Fibroblast of pulmonary artery (primary cell): ENCODE measurements at places on chromosomes 1 and 21.
A peak's percentile ranks its signal among the peaks of the same experiment; 100 is the strongest.

GRCh38 chr21:33418691-33419090 lies 15.5 kb downstream of the IFNGR2 start:
- peak; percentile 39 for DNase-seq

DNA sequence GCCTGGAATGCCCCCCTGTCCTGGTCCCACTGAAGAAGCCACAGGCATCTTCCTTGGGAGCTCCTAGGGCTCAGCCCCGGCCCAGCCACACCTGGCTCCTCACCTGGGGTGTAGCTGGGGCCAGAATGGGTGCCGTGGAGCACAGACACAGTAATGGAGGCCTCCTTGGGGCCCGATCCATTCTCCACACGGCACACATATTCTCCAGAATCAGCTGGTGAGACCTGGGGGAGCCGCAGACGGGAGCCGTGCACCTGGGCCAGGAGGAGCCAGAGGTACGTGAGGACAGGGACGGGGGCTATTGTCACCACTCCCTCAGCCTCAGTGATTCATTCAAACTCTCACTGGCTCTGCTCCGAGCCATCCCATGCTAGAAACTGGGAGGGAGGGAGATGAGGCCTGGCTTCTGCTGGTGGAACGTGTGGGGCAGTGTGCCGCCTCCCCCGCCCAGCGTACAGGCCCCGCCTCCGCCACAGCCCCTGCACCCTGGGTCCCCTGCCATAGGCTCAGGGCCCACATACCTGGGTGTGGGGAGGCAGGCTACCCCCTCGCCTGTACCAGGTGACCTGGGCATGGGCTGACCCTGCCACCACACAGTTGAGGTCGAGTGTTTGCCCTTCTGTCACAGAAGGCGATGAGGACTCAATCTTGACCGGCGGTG lies 42.2 kb downstream of the LDLRAD2 start:
- no peak for DNase-seq

- no peak for DNase-seq
Measured at GRCh38 chr1:231260351-231260750, 19.3 kb downstream of the GNPAT start.

DNA sequence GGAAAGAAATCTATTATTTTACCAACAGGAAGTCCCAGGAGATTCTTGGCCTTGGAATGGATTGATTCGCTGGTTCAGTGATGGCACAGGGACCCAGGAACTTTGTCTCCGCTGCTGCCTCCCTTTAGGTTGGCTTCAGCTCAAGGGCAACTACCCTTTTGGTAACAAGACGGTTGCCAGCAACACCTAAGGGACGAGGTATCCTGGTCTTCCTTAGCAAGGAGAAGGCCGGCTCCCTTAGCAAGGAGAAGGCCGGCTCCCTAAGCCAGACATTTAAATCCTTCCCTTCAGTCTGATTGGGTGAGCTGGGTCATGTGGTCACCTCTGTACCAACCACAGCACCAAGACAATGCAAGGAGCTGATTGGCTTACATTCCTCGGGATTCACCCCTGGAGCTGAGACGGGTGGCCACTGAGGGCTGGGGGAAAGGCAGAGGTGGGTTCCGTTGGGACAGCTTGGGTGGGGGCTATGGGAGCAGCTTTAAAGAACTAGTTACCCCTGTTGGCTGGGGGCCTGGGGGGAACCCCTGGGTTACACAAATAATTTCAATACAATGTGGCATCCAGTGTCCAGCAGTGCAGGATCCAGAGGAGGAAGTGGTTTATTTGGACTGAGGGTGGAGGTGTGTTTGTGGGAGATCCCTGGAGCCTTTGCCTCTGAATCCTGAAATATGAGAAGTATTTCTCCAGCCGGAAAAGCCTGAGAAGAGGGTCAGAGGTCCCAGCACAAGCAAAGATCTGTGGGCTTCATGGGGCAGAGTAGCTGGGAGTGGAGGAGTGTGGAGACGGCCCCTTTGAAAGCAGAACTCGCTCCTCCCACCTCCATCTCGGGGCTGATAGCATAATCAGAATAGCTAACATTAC lies 20.7 kb upstream of the CLIC4 start:
- peak; percentile 82 for DNase-seq

DNA sequence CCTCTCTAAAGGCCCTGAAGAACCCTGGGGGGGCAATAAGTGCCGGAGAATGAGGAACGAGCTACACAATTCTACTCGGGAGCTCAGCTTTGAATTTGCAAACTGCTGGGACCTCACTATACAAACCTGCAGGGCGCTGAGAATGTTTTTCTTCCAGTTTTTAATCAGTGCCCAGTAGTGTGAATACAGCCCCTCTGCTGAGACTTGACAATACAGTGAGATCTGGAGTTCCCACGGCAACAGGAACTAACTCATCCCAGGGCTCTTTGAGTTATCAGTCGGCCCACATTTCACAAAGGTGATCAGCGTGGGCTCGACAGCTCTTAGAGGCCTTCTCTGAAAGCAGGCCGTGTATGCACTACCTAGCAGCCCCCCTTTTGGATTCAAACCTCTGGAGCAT lies 41.7 kb downstream of the TMEM53 start:
- peak; percentile 29 for DNase-seq

DNA sequence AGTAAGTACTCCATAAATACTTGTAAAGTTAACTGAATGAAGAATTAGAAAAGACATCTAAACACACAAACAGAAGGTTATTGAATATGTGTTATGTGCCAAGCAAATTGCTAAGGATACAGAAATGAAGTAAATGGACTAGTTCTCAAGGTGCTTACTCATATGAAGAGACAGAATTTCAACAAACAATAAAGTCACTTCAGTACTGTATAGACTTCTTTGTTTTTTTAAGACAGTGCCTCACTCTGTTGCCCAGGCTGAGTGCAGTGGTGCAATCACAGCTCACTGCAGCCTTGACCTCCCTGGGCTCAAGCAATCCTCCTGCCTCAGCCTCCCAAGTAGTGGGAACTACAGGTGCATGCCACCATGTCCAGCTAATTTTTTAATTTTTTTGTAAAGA lies 57.3 kb downstream of the SERBP1 start:
- DNase-seq, result no peak

- DNase-seq, result peak; percentile 42
Measured at GRCh38 chr1:74504125-74504932, 8.1 kb downstream of the LRRC53 start.

GRCh38 chr1:150970808-150971582 lies 3.6 kb downstream of the CERS2 start:
- peak; percentile 70 for DNase-seq

DNA sequence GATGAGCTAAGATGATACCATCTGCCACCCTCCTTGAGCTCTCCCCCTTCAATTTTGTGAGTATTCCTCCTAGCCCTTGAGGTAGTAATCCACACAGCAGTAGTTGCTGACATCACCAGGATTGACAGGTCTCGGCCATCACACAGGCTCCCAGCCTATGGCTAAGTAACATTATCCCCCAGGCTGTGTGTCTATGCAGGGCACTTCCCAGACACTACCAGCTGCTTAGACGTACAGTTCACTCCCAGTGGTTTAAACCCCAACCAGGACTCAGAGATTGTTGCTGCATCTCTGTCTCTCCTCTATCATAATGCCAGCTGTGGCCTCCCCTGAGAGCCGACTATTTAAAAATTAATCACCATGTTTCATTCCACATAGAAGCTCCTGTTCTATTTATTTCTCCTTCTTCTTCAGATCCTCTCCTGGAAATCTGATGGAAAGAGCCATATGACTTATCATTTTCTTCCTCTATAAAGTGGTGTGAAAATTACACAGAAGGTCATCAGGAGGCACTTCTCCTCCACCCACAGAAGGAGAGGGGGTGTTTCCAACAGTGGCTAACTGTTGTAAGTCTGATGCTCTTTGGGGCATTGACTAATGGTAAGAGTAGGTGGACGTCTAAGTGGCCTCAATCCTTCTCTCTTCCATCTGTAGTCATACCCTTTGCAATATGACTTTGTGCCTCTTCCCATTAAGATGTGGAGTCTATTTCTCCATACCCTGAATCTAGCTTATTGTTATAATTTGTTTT lies 396.3 kb downstream of the SETD4 start:
- DNase-seq, result no peak

GRCh38 chr21:46160657-46160906 lies 5.2 kb upstream of the FTCD start:
- DNase-seq, result no peak

DNA sequence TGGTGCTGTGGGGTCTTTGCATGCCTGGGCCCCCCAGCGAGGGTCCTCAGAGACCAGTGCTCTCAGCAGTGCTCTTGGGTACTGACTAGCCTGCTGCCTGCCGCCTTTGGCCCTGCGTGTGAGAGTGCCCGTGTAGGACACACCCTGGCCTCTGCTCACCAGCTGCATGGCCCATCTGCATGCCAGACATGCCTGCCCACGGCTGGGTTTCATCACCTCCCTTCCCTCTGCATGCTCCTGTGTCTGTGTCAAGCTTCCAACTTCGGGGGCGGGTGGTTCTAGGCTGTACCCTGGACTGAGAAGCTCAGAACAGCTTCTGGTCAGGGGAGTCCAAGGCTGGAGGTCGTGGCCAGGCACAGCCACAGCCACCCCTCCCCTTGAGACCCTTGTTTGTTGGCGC lies 56.9 kb downstream of the PTPRF start:
- DNase-seq, result peak; percentile 24

DNA sequence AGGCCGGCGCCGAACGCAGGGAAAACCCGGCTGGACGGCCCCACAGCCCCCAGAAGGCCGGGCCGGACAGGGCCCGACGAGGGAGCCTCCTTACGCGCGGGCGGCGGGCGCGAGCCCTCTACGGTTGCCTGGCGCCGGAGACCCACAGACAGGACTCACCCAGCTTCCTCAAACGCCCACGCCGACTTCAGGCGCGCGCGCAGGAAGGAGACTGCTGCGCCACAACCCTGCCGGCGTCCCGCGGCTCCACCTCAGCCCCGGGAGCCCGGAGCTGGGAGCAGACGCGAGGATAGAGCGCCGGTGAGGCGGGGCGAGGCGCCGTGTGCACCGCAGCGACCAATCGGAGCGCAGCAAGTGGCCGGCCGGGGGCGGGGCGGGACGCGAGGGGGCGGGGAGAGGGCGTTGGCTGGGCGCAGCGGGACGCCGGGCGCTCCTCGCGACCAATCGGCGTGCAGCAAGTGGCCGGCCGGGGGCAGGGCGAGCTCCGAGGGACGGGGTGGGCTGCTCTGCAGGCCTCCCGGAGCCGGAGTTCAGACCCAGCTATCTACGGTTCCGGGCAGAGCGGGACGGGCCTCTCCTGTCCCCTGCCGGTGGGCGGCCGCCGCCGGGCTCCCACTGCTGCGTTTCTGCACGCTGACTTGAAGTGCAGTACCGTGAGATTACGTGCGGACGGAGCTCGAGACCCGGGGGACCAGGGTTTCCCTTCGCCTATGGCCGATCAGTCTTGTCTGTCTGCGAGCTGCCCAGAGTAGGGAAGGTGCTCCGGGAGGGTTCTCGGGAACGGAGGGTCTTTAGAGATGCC lies at the start of gene TMEM50B:
TSS of gene TMEM50B (minus strand) at position 296 of the 802 bp plus-strand sequence. CDS start 11,089 bp downstream, outside the sequence.
- DNase-seq, result peak; percentile 96

GRCh38 chr1:34983700-34984355 lies 1.3 kb downstream of the TMEM35B start:
- DNase-seq, result peak; percentile 23

DNA sequence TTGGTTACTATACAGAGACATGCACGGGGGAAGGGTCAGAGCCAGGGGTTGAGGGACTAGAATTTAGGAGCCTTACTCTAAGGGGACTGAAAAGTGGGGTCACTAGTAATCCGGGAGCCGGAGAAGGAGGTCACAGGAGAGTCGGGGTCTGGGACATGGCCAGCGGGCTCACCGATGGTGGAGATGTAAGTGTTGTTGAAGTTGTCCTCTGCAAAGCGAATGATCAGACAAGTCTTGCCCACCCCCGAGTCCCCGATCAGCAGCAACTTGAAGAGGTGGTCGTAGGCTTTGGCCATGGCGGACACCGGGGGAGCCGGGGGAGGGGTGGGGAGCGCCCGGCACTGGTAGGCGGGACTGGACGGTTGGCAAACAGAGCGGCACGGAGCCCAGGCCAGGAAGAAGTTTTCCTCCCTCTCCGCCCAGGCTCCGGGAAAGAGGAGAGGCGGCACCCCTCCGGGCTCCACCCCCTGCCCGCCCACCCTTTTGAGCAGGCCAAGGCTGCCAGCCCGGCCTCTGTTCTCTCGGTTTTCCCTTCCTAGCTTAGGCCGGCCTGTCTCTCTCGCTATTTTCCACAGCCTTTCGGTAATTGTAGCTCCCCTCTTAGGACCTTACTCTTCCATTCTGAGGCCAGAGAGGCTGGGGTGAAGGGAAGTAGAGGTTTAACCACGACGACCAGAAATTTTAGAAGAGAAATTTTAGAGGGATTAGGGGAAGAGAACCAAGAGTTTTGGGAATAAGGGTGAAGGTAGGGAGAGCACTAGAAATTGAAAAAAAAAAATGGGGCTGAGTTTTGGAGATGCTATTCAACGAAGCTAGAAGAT lies at the start of gene RAB13:
TSS of gene RAB13 (minus strand) at position 399 of the 821 bp plus-strand sequence. CDS start at position 296, 103 bp downstream.
- DNase-seq, result peak; percentile 86
